ENCODE measurements at places on chromosomes 12 and 14.

- DNase-seq = no peak
Observed at GRCh38 chr12:92657770-92658169, 45.0 kb upstream of the PLEKHG7 start.

DNA sequence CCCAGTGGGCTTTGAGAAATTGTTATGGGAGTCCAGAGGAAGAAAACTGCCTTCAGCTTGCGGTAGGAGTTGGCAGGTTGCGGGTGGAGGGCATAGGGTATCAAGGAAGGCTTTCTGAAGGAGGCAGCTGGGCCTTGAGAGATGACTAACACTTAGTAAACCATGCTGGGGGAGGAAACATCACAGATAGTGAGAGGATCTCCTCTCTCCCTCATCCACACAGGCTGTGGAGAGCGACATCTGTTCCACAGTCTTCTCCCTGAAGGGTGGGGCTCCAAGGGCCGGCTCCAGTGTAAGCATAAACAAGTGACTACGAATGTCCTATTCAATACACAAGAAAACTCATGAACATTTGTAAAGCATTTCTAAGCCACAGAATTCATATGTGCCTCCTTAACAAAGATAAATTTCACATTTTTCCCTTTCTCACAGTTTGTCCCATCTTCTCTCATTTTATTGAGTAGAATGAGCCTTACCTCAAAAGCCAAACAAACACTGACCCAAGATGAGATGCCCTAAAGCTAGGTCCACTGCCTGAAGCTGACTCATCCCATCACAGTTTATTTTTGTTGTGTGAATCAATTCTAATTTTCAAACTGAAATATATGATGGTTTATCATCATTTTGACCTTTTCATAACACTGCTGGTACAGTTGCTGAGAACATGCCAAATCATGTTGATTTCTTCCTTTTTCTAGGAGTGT, 227.9 kb downstream of the SLC25A21 start:
- DNase-seq = no peak

- DNase-seq = no peak
Observed at GRCh38 chr14:74408870-74409269, 17.1 kb downstream of the SYNDIG1L start.

DNA sequence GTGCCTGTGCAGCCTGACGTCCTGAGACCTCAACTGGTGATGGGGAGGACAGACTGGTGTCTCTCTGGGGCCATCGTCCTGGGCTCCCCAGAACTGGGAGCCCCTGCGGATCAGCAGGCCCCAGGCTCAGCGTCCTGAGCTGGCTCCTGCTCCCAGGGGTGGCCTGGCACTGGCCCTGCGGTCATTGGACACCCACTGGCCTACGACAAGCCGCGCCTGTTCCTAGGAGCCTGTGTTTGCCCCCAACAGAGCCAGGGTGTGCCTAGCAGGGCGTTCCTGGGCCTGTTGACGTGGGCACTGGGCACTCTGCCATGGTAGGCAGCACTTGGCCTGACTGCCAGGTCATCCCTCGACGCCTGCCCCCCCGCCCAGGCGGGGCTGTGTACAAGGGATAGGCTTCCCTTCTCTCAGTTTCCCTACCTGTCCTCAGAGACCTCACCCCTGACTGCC, 8.4 kb downstream of the ADSS1 start:
- no peak for DNase-seq

DNA sequence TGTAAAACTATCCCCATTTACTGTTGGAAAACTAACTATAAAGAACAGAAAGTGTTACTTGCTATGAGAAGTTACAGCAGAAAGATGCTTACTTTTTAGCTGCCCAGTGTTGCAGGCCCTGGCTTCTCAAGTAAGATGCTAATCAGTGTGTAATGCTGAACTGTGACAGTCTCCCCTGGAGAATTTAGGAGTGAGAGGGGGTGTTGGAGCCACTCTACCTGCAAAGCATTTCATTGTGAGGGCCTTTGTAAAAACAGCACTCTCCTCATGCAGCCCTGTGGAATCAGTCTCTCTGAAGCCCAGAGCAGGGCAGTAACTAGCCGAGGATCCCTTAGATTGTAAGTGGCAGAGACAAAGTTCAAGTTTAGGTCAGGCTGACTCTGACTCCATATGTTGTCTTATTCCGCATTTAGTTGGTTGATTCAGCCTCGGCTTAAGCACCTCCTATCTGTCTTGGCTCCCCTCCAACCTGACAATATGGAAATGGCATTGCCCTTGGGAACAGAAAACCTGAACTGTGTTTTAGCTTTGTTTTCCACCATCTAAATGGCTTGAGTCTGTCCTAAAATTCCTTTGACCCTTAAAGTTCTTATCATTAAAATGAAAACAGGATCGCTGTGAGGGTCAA, 141.3 kb downstream of the PRKCH start:
- DNase-seq = no peak

- DNase-seq = no peak
Observed at GRCh38 chr12:63020269-63020668, 85.3 kb upstream of the PPM1H start.
